ENCODE measurements at places on chromosomes 16 and 17.
A peak's percentile ranks its signal among the peaks of the same experiment; 100 is the strongest.

DNA sequence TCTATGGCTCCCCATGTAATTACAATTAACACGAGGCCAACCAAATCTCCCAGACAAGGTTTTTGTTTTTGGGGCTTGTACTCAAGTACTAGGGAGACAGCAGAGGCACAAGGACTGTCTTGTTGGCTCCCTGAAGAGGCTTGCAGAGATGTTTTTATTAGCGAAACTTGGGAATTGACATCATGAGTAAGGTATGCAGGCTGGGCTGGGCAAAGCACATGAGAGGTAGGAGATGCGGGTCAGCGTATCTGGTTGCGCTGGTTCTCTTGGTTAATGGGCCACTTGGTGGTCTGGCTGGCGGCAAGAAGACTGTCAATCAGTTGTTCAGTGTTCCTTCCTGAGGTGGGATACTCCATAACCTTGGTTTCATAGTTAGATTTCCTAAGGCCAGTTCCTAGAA, 28.9 kb downstream of the LCMT1 start:
- no peak overlapping the region for H3K4me3 ChIP-seq
- peaks cover 14% of the 10 kb centered on the region for H3K4me1 ChIP-seq
- H3K27me3 ChIP-seq: no peaks in the 10 kb centered on the region
- peaks cover 33% of the 10 kb centered on the region for H3K36me3 ChIP-seq
- no peak for DNase-seq

DNA sequence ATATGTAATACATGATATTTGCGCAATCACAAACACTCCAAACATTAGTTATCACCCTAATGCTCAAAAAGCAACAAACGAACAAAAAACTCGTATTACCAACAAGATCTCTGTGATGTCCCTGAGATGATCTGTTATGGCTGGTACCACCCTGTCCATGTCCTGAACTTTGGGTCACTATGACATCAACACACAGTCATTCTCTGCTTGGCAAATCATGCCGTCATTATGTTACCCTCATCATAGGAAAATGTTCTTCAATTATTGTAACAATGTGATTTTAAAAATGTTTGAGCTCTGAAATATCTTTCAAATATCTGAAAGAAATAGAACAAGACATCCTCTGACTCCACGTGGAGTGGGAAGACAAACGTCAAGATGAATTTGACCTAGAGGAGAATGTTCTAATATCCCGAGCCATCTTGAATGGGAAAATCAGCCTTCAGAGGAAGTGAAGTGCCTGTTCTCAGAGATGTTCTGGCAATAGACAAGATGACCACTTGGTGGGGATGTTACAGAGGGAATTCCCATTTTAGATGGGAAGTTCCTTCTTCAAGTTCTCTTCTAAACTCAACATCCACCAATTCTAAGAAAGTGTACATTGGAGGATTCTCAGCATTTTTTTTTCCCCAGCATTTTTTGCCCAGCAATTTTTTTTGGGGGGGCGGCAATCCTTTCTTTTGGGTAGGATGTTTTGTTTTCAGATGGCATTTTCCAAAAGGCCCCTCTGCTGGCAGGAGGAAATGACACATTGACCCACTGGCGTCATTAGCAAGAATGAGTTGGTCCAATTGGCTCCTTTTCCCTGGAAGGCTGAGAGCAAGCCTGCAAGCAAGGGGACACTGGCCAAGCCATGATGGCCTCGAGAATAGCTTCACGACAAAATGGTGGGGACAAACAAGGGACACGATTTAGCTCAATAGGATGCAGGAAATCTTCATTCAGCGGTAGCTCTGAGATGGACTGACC, 3.7 kb upstream of the HSD17B2 start:
- H3K27me3 ChIP-seq: no peaks in the 10 kb centered on the region
- peaks cover 7% of the 10 kb centered on the region for H3K4me1 ChIP-seq
- no peak overlapping the region for H3K27ac ChIP-seq
- no peaks in the 10 kb centered on the region for H3K36me3 ChIP-seq

DNA sequence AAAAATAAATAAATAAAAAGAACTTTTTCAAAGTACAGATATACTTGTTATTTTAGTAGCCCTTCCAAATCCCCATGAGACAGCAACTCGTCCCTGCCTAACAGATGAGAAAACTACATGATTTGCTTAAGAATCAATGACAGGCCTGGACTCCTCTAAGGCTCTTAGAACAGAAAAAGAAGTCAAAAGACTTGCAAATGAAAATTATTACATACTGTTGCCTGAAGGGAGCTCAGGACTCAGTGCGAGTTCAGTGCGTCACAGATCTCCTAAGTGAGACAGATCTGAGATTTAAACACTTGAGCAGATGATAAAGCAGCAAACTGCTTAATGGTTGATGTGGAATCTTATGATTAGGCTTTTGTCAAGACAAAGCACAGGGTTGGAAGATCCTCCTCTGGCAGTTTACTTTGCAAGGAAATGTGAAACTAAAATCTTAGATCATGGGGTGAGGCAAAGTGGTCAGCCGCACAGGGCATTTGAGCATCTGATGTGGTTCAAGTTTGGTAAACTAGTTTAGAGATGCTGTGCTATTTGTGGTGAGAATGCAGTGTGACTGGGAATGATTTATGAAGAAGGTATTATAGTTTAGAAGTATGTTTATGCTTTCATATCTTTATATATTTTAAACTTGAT, 138.1 kb downstream of the TRIM37 start:
- no peak overlapping the region for H3K4me3 ChIP-seq
- DNase-seq: no peak
- no peaks in the 10 kb centered on the region for H3K4me1 ChIP-seq

- no peak overlapping the region for H3K4me3 ChIP-seq
- no peaks in the 10 kb centered on the region for H3K36me3 ChIP-seq
- H3K27me3 ChIP-seq: no peaks in the 10 kb centered on the region
- no peak overlapping the region for H3K27ac ChIP-seq
- H3K4me1 ChIP-seq: peaks cover 7% of the 10 kb centered on the region
These were observed 7.8 kb downstream of the ATP2A3 start for GRCh38 chr17:3956327-3956957.

GRCh38 chr17:2874189-2874686, 78.0 kb downstream of the RAP1GAP2 start:
- no peak for DNase-seq
- H3K4me1 ChIP-seq: no peaks in the 10 kb centered on the region
- no peaks in the 10 kb centered on the region for H3K36me3 ChIP-seq
- no peak overlapping the region for H3K4me3 ChIP-seq
- no peak overlapping the region for H3K27ac ChIP-seq
- no peaks in the 10 kb centered on the region for H3K27me3 ChIP-seq

DNA sequence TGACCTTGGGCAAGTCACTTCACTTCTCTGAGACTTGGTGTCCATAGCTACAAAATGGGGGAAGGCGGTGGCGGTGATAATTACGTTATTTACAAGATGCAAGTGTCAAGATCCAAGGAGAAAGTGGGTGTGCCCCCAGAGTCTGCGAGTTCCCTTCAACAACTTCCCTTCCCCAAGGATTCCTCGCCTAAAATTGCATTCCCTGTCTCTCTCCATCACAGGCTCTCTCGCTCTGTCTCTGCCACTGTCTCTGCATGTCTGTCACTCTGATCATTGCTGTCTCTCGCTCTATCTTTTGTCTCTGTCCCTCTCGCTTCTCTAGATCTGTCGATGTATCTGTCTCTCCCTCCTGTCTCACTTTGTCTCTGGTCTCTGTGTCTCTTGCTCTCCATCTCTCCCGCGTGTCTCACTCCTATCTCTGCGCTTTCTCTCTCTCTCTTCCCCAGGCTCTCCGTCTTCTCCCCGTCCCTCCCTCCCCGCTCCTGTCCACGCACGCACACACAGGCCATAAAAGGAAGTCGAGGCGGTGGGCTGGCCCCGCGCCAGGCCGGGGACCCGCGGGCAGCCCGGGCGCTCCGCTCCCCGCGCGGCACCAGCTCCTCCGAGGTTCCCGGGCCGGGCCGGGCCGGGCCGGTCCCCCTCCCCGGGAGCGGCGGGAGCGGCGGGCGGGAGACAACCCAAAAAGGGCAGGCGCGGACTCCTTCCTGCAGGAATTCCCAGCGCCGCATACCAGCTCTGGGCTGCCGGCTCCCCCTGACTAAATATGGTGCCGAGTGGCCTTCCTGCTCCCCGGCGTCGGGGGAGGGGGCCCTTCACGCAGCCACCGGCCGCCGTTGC, 1.1 kb upstream of the MYH11 start:
- H3K27me3 ChIP-seq: no peaks in the 10 kb centered on the region
- H3K4me3 ChIP-seq: peak overlapping the region; percentile 48
- H3K27ac ChIP-seq: peak overlapping the region; percentile 69

- no peak overlapping the region for H3K27ac ChIP-seq
- no peak overlapping the region for H3K4me3 ChIP-seq
- no peaks in the 10 kb centered on the region for H3K36me3 ChIP-seq
- no peaks in the 10 kb centered on the region for H3K4me1 ChIP-seq
- DNase-seq: no peak
These were observed 446.6 kb downstream of the KCNJ18 start for GRCh38 chr17:22138861-22139469.

DNA sequence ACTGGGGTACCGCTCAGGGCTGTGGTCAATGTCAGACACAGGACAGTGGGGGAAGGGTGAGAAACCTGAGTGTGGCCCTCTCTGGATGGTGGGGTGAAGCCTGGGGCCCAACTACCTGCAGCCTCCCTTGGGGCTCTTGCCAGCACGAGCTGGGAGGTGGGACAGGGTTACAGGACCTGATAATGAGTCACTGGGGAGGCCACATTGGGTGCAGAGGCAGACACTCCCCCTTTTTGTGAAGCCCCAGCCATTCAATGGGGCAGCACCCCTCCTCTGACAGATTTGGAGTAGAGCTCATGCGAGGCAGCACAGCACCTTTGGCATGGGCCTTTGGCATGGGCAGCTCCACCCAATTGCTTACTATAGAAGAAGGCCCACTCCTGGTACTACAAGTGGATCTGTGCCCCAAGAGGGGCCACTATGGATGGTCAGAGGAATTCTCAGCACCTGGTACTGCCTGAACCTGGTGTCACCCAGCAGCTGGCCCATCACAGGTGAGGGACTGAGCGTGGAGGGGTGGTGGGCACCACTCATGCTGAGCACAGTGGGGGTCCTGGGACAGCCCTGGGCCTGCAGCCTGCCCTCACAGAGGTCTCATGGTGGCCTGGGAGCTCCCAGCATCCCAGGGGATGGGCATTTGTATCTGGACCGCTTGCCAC, 45.2 kb upstream of the SMPD3 start:
- no peaks in the 10 kb centered on the region for H3K27me3 ChIP-seq
- H3K4me1 ChIP-seq: peaks cover 4% of the 10 kb centered on the region
- no peaks in the 10 kb centered on the region for H3K36me3 ChIP-seq
- no peak overlapping the region for H3K4me3 ChIP-seq
- no peak overlapping the region for H3K27ac ChIP-seq

DNA sequence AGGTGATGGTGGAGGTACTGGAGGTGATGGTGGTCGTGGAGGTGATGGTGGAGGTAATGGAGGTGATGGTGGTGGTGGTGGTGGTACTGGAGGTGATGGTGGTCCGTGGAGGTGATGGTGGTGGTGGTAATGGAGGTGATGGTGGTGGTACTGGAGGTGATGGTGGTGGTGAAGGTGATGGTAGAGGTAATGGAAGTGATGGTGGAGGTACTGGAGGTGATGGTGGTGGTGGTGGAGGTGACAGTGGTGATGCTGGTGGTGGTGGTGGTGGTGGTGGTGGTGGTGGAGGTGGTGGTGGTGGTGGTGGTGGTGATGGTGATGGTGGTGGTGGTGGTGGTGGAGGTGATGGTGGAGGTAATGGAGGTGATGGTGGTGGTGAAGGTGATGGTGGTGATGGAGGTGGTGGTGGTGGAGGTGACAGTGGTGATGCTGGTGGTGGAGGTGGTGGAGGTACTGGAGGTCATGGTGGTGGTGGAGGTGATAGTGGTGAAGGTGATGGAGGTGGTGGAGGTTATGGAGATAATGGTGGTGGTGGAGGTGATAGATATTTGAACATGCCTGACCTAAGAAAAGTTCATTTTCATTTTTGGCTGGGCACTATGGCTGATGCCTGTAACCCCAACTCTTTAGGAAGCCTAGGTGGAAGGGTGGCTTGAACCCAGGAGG, 55.0 kb downstream of the RNF213 start:
- no peak overlapping the region for H3K27ac ChIP-seq
- no peaks in the 10 kb centered on the region for H3K27me3 ChIP-seq
- no peak overlapping the region for H3K4me3 ChIP-seq
- no peak for DNase-seq
- peaks cover 67% of the 10 kb centered on the region for H3K36me3 ChIP-seq

DNA sequence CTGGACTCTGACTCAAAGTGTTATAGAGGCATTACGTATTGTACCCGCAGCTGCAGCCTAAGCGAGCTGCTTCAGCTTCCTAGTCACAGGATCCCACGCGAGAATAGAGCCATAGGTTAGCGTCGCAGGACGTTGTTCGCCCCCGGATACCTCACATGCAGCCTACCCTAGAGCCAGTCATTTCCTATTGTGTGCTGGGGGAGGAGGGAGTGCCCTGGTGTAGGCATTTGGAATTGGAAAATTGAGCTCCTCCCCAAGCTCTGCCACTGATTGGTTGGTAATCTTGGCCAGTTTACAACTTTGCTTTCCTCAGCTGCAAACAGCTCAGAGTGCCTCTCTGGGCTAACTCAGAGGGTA, 530 bp downstream of the NAA60 start:
- H3K36me3 ChIP-seq: peaks cover 20% of the 10 kb centered on the region
- H3K4me3 ChIP-seq: peak overlapping the region; percentile 52
- no peaks in the 10 kb centered on the region for H3K27me3 ChIP-seq
- no peak overlapping the region for H3K27ac ChIP-seq
- no peak for DNase-seq
- peaks cover 7% of the 10 kb centered on the region for H3K4me1 ChIP-seq

DNA sequence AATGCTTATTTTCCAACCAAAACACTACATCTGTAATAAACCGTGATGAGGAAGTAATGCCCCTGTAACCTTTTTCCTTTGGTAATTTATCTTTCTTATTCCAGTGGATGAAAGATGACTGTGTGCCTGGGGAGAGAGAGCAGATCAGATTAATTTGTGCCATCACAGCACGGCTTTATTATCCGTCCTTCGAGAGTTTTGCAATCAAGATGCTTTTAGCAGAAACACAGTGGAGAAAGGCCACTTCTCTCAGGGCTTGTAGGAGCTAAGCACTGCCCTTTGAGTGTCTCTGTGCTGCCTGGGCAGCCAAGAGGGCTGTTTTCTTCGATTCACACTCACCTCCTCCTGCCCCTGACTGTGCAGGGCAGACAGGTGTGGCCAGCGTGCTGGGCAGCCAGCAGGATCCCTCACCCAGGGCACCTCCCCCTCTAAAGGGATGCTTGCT, 190.2 kb downstream of the PRKCA start:
- H3K27me3 ChIP-seq: no peaks in the 10 kb centered on the region
- DNase-seq: no peak
- H3K4me3 ChIP-seq: no peak overlapping the region
- H3K36me3 ChIP-seq: no peaks in the 10 kb centered on the region
